ENCODE measurements at places on chromosomes 5 and 9.

DNA sequence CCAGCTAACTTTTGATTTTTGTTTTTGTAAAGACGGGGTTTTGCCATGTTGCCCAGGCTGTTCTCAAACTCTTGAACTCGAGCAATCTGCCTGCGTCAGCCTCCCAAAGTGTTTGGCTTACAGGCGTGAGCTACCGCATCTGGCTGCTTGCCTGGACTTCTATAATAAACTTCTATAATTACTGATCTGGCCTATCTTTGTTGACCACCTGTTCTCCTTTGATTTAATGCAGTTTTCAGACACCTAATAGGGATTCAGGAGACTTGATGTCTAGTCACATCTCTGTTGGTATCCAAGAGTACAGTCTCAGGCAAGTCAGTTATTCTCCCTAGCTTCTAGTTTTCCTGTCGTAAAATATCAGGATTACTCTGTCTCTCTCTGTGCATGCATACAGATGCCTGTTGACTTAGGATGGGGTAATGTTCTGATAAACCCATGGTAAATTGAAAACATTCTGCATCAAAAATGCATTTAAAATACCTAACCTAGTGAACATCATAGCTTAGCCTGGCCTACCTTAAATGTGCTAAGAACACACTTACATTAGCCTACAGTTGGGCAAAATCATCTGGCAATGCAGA lies 51.5 kb upstream of the NR3C1 start:
- peak; percentile 22 for DNase-seq

GRCh38 chr5:72066705-72067107 lies 40.6 kb upstream of the MAP1B start:
- no peak for DNase-seq

DNA sequence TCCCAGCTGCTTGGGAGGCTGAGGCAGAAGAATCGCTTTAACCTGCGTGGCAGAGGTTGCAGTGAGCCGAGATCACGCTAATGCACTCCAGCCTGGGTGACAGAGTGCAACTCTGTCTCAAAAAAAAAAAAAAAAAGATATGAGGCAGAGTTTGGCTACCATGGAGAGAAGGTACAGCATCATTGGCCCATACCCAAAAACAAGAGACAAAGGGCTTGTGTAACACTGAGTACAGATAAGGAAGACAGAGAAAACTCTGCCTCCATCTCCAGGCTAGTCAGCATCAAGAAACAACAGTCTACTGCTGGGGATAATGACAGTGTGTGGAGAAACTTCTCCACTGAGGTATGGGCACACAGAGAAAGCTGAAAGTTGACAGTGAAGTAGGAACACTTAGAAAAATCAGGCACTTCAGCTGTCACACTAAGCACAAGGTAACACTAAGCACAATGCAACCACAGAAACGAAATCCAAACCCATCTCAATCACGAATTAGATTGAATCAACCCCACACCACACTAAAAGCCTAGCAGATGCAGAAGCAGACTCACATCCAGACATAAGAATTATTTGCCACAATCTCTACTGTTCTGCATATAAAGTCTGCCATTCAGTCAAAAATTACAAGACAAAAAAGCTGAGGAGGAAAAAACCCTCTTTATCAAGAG lies 10.5 kb downstream of the PJA2 start:
- DNase-seq, result no peak

DNA sequence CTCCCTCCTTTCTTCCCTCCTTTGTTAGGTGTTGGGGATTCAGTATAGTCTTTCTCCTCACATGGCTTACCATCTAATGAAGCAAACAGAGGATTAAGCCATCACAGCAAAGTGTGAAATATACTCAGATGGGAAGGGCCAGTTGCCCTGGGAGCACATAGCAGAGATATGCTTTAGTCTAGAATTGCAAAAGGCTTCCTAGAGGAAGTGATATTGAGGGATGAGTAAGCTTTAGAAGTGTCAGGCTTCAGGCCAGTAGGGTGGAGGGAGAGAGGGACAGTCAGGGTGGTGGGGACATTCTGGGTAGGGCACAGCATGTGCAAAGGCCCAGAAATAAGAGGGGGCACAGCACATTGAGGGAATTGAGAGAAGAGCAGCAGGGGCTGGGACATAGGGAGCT lies 46.2 kb upstream of the GLRA1 start:
- no peak for DNase-seq

DNA sequence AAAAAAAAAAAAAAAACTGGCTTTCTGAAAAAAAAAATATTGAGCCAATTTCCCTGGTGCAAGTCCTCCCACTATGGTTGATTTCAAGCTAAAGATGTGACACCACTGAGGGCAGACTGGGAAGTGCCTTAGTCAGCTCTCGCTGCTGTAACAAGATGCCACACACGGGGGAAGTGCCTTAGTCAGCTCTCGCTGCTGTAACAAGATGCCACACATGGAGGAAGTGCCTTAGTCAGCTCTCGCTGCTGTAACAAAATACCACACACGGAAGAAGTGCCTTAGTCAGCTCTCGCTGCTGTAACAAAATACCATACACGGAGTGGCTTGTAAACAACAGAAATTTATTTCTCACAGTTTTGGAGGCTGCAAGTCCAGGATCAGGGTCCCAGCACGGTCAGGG lies 23.4 kb downstream of the BTNL9 start:
- DNase-seq, result no peak

- no peak for DNase-seq
Measured at GRCh38 chr9:34446468-34446891, 11.9 kb downstream of the FAM219A start.

DNA sequence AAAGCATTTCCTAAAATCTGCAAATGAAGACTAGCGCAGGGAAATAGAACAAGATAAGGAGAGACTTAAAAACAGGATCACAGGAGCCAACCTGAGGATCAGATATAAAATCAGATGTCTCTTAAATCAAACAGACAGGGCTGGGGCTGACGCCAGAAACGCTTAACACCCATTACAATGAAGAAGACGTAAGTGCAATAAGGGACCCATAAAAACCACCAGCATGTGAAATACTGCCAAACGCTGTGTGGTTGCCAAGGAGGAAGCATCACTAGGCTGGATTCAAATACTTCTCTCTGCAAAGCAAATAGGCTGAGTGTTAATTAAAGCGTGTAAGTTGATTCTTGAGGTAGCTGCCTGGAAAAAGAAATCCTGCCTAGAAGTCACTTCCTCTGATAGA lies 74.4 kb upstream of the ATP10B start:
- DNase-seq, result peak; percentile 79

GRCh38 chr5:36934740-36935356 lies 58.3 kb downstream of the NIPBL start:
- DNase-seq, result no peak

DNA sequence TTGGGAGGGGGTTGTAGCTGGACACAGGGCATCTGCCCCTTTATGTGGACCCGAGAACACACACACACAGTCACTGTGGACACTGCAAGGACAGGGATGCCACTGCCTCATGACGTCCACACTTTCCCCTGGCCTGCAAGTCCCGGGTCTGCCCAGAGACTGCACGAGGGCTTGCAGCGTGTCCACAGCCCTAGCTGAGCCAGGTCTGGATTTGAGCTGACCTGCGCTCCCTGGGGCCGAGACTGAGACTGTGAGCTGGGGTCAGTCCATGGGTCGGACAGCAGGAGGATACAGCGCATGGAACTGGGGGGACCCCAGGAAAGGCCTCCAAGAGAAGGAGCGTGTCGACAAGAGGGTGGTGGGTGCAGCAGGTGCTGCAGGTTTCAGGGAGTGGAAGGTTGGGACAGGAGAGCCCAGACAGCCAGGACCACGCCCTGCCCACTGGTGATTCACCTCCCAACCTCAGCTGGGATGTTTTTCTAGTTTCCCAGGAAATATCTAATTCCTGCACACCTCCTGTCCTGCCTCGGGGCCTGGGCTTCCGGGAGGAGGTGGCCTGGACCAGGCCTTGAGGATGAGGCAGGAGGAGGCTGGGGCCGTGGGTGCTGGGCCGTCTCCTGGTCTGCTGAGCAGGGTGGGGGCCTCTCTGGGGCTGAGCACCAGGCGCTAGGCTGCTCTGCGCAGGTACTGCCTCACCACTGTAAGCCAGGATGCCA lies 806 bp upstream of the RNF224 start:
- DNase-seq, result no peak

- DNase-seq, result no peak
Measured at GRCh38 chr5:95102687-95103086, 182.2 kb downstream of the MCTP1 start.

DNA sequence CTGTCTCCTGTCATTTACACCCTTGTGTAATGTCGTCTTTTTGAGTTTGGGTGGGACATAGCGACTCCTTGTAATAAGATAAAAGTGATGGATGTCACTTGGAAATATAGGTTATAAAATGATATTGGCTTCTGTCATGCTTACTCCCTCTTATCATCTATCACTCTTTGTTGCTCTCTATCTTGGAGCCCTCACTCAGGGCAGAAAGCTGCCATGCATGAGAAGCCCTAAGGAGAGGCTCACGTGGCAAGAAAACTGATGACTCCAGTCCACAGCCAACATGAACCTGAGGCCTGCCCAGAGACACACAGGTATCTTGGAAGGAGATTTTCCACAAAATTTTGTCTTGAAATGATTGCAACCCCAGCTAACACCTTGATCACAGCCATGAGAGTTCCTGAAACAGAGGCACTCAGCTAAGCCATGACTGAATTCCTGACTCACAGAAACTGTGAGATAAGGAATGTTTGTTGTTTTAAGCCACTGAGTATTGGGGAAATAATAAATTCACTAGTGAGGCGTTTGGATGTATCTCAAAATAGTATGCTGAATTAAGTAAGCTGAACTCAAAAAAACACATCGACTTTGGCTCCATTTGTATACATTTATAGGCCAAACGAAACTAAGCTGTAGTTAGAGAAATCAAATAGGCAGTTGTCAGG lies 216.7 kb downstream of the CDH18 start:
- no peak for DNase-seq

DNA sequence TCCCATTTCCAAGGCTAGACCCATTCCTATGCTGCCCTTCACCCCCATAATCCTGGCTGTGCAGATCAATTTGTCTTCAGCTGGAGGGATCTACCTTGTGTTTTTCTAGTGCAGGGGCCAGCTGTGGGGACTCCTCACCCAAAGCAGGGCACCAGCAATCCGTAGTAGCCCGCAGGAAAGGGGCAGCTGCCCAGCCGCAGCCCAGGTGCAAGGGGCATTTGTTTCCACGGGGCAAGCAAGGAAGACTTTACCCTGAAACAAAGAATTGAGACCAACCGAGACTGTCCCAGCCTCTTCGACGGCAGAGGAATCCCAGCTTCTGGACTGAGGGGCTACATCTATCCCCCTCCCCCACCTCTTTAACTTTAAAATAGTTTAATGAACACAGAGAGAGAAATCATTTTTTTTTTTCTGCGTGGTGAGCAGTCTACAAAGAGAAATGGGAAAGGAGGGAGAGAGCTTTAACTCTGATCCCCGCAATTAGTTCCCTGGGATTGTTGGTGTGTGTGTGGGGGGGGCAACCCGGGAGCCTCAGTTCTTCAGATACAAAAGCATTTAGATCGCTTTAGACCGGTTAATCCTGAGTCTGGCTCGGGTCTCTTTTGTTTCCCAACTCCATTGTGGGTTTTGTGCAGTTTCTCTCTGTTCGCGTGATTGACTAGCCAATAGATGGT lies 10.6 kb upstream of the LHX2 start:
- no peak for DNase-seq

GRCh38 chr5:176817369-176817840 lies 7.0 kb downstream of the UNC5A start:
- peak; percentile 18 for DNase-seq

- no peak for DNase-seq
Measured at GRCh38 chr5:11890777-11891176, 13.5 kb downstream of the CTNND2 start.

DNA sequence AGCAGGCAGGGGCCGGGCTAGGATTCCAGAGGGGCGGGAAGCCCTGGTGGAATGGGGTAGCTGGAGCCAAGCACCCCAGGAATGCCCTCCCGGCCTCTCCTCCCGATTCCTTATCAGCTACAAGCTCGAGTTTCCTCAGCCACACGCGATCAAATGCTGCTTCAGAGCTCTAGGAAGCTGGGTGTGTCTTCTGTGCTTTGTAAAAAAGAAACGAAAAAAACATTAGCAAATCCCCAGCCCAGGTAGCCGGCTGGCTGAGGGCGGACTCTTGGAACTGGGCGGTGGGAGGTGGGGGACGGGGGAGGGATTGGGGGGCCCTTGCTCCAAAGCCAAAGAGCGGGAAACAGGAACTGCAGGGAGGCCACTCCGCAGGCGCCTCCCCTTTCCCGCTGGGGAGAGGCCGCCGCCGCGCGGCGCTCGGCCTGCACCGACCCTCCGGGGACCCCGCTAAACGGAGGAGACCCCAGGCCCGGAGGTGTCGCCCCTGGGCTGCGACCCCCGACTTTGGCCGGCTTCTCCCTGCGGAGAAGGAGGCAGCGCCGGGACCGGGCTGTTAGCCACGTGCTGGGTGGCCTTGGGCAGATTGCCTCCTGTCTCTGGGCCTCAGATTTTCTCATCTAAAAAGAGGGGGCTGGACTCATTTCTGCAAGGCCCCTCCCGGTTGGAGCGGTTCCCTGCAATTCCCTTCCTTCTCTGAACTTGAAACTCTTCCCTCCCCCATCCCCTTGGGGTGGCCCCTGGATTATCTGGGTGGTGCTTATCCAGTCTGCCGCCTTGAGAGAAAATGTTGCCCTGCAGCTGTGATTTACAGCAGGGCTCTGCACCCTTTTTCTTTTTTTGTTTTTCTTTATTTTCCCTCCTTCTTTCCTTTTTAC lies 40.9 kb upstream of the FABP6 start:
- DNase-seq, result no peak

GRCh38 chr5:72412283-72413055 lies 92.3 kb downstream of the PTCD2 start:
- DNase-seq, result no peak

- no peak for DNase-seq
Measured at GRCh38 chr9:71944754-71945375, 33.4 kb downstream of the C9orf85 start.

- DNase-seq, result no peak
Measured at GRCh38 chr9:77438653-77439052, 209.5 kb downstream of the GNA14 start.

GRCh38 chr9:11338130-11338529 lies 725.3 kb upstream of the PTPRD start:
- no peak for DNase-seq

DNA sequence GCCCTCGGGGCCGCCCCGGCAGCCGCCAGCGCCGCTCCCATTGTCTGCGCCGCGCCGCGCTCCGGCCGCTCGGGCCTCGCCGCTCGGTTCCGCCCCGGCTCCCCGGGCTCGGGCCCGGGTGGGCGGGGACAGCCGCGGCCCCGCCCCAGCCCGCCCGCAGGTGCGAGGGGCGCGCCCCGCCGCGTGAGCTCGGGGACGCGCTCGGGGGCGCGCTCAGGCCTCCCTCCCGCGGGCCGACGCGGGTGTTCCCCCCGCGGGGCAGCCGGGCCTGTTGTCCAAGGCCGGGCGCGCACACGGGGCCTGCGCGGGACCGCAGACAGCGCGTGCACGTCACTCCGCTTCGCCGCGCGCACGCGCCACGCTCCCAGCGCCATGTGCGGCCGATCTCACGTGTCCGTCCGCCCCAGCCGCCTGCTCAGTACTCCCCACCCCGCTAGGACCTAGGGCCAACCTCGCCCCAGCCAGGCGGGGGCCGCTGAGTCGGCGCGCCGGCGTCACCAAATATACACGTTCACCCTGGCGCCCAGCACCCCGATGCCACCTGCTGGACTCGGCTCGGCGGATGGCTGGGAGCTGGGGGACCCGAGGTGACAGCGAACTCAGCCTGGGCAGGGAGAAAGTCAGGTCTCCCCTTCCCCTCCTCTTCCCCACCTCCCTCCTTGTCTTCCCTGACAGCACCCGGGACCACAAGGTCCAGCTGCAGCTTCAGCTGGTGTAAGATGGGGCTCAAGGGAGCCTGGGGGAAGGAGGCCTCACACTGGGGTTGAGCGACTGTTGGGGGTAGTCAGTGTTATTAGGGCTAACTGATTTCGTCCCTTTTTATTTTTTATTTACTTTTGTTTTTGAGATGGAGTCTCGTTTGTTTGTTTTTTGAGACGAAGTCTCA lies 14.3 kb downstream of the GBGT1 start:
- no peak for DNase-seq

Measured in NCI-H1694 (cell line).